ENCODE measurements at places on chromosomes 5 and 9.

DNA sequence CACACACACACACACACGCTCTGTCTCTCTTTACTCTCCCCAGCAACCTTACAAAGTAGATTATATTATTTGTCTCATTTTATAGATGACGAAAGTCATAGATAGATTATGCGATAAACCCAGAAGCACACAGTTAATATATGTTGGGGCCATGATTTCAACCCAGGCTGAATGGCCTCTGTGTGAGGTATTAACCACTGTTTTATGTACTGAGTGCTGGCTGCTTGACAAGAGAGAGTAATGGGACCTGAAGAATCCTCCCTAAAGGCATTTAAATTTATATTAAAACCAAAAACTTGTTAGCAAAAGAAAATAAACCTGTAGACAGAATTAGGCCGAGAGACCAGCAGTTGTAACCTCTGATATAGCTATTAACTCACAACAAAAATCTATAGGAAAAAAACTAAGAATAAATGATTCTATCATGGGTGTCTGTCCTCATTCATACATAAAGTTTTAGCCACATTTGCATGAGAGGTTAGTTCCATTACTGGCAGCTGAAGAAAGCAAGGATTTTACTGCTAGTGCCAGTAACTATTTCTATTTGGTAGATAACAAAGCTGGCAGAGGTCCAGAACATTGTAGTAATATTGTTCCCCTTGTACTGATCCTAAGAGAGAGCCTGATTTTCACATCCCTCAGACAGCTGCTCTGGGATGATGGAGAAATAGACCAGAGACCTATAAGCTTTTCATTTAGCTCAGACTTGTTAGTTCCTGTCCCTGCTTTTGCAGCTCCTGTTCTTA, 250.9 kb downstream of the ADGRV1 start:
- no peak for DNase-seq

DNA sequence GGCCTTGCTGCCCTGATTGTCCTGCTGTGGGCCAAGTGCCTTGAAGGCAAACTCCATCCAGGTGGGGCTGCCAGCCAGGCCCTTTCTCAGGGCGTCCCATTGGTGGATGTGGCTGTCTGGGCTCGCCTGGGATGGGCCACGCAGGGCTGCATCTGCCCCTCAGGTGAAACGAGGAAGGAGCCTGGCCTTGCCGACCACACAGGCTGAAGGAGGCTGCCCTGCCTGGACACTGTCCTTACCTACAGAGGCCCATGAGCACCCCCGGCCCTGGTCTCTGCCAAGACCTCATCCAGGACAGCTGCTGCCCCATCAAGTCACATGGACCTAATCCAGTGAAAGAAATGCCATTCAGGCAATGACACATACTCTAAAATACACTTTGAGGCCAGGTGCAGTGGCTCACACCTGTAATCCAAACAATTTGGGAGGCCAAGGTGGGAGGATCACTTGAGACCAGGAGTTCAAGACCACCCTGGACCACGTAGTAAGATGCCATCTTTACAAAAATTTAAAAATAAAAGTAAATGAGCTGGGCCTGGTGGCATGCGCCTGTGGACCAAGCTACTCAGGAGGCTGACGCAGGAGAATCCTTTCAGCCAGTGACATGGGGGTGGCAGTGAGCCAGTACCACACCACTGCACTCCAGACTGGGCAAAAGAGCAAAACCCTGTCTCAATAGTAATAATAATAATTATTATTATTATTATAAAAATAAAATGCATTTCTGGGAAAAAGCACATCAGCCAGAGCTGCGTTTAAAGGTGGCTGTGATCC, 33.9 kb downstream of the PNPLA7 start:
- no peak for DNase-seq

- DNase-seq, result no peak
Observed at GRCh38 chr5:178449163-178450070, 140.8 kb downstream of the COL23A1 start.

DNA sequence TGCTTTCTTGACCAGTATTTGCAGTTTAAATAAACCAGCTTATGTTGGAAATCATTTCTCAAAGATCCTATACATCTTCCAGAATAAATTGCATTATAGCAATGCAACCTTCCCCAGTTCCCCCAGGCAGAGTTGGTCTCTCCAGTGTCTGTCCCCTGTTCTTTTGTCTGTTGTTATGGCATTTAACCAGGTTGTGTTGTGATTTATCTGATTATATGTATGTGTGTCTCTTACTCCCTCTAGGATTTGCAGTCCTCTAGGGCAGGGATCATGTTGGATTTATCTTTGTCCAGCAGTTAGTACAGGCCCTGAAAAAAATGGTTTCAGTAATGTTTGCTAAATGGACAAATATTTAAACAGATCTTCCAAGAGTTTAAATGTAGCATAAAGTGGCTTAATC, 17.3 kb downstream of the GARNL3 start:
- no peak for DNase-seq

GRCh38 chr5:112479418-112479817, 60.3 kb upstream of the EPB41L4A start:
- no peak for DNase-seq

DNA sequence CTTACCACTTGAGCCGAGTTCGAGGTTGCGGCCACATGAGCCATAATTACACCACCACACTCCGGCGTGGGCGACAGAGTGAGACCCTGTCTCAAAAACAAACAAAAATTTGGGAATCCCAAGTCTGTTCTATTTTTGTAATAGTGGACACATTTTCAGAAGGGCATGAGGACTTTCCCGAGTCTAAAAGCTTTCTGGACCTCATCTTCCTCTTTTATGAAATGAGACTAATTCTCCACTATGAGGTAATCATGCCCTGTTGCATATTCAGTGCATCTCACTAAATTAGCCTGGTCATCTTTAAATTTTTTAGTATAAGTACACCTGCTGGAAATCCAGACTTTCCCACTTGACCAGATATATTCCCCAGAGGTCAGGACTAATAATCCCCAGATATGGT, 55.7 kb downstream of the GGTA1 start:
- no peak for DNase-seq

DNA sequence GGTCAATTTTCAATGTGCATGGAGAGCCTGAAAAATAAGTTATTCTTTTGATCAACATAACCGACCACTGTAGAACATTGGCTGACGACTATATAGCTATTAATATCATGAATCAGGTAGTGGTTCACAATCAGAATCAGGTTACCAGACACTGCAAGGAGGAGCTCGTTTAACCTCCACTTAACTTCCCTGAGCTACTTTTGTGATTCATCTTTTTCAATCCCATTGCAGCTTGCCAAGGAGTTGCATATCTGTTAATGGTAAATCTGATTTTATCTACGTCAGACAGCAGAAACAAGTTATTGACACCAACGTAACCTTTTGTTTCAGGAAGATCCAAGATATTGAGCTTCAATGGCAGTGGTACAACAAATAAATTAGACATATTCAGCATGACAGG, 2263.8 kb upstream of the ACO1 start:
- no peak for DNase-seq

DNA sequence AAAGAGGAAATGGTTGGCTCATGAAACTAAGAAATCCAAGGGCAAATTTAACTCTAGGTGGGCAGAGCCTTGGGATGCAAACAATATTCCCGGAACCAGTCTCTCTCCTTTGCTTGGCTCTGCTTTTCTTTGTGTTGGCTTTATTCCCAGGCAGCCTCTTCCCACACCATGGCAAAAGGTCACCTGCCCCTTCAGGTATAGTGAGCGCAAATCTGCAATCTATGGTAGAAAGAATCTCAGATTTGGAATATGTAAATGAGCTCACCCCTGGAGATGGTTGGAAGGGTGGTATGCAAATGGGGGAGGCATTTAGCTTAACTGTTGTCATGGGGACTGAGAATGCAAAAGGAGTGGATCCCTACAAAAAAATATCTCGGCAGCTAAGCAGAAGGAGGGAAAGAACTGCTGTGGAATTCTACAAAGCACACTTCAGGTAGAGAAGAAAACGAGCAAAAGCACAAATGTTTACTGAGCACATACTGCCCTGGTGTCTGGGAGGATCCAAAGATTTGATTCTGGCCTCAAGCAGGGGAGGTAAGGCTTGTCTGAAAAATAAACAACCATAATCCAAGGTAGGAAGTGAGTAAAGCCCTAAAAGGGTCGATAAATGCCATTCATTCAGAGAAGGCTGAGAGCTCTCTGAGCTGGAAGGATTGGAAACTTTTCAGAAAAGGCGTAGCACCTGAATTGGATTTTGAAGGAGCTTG, 139.7 kb downstream of the TLE1 start:
- no peak for DNase-seq

DNA sequence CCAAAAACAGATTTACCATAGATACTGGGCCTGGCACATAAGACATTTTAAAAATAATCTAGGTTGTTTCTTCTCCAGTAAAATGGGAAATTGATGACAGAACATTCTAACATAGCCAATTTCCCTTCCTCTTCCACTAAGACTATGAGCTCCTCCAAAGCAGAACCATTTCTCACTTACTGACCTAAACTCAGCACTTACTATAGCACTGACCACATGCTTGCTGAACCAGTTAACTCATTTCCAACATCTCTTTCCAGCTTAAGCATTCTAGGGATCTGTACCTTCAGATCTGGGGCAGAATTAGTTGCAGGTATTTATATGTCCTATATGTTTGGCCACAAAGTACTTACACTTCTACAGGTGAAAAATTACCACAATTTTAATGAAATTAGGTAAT, 58.9 kb downstream of the TTC39B start:
- DNase-seq, result no peak

- no peak for DNase-seq
Observed at GRCh38 chr5:93807846-93808245, 66.4 kb upstream of the POU5F2 start.

GRCh38 chr5:119287547-119288111, 68.2 kb upstream of the TNFAIP8 start:
- no peak for DNase-seq

GRCh38 chr5:10874541-10874940, 113.5 kb upstream of the DAP start:
- no peak for DNase-seq

DNA sequence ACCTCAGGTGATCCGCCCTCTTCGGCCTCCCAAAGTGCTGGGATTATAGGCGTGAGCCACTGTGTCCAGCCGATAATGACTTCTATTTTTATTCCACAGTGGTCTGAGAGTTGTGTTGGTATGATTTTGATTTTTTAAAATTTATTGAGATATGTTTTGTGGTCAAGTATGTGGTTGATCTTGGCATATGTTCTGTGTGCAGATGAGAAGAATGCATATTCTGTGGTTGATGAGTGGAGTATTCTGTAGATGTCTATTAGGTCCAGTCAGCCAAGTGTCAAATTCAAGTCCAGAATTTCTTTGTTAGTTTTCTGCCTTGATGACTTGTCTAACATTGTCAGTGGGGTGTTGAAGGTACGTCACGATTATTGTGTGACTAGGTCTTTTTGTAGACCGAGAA, 338.2 kb upstream of the TARS1 start:
- no peak for DNase-seq

GRCh38 chr9:5843794-5844471, 11.0 kb upstream of the ERMP1 start:
- no peak for DNase-seq
